ENCODE measurements at places on chromosomes 3 and 15. TPM values are rescaled to one million over a fixed set of nuclear protein-coding genes. Genes with fewer than 3 reads are reported as not detected.

Gene CAMP
- total RNA-seq: not detected

- DNase-seq: no peak
Observed at GRCh38 chr15:100875495-100875894, 4.1 kb upstream of the ALDH1A3 start.

DNA sequence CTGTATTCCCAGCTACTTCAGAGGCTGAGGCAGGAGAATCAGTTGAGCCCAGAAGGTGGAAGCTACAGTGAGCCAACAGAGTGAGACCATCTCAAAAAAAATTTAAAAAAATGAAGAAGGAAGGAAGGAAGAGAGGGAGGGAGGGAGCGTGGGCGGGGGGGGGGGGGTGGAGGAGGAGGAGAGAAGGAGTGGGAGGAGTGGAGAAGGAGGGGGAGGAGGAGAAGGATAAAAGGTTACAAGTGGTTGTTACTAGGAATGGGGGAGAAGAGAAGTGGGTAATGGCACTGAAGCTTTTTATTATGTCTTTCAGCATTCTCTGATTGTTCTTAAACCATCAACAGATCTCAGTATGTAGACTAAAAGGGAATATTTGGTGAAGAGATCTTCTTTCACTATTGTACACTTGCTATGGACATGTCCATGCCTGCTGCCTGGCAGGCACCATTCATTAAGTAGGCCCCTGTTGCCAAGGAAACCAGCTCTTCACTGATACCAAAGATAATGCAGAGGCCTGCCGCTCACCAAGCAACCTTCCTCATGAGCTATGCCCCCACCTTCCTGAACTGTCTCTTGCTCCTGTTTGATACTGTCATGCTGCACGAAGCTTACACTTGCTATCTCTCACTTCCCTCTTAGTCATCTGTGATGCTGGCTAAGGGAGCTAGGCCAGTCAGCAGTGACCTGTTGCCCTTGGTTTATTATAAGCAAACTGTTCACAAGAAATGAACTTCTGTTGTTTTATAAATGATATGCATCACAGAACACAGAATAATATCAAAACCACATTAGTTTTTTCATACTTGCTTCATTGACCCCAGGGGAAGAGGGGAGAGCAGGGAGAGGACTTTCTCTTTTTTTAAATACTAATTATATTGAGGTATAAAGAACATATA is 23.1 kb downstream of the EPM2AIP1 start:
- DNase-seq: peak; percentile 24

DNA sequence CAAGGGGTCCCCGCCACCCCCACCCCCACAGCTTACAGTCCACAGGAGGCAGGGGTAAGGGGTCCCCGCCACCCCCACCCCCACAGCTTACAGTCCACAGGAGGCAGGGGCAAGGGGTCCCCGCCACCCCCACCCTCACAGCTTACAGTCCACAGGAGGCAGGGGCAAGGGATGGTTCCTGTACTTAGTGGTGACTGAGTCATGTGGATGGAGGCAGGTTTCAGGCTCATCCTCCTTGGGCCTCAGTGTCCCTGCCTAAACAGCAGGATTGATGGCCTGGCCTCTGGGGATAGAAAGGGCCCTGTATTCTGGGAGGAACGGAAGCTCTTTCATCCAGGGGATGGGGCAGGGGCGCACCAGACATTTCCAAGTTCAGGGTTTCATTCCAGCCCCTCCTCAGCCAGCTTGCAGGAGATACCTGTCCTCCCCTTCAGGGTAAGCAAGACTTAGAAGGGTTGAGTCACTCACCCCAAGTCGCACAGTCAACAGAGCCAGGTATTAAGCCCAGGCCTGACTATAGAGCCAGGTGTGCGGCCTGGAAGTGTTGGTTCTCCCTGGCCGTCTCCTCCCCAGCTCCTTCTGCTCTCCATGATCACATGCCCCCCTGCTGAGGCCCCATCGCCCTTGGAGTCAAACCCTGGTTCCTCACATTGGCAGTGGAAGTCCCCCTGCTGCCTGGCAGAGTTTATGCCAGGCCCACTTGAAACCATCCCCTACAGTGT is 12.5 kb downstream of the CSK start:
- DNase-seq: no peak

- DNase-seq: no peak
Observed at GRCh38 chr3:114026331-114026730, 30.0 kb downstream of the CCDC191 start.

GRCh38 chr3:19159966-19160635 is 11.8 kb downstream of the KCNH8 start:
- DNase-seq: no peak

GRCh38 chr3:73604451-73604850 is 20.3 kb downstream of the PDZRN3 start:
- no peak for DNase-seq

Measured in glutamatergic neuron (in vitro differentiated cells).